ENCODE measurements at places on chromosomes 12 and 14.
A peak's percentile ranks its signal among the peaks of the same experiment; 100 is the strongest.

GRCh38 chr14:77022236-77022852 lies 6.2 kb downstream of the IRF2BPL start:
- peak; percentile 59 for ATAC-seq

GRCh38 chr14:92507174-92507768 lies 6.3 kb upstream of the RIN3 start:
- no peak for ATAC-seq

- no peak for ATAC-seq
Observed at GRCh38 chr12:84480803-84481202, 431.8 kb downstream of the SLC6A15 start.

DNA sequence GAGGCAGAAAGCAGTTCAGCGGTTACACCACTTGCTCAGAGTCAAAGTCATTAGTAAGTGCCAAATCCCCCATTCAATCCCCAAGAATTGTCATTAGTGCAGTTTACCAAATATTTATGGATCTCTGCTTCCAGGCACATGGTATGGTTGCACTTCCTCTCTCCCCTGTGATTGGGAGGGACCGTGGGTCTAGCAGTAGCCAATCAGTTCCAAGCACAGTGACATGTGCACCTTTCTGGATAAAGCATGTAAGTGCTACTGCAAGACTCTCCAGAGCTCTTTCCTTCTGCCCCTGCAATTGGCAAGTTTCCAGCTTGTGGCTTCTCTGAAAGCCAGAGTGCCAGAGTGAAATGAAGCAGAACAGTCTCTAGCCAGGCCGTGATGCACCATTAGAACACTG lies 85.3 kb upstream of the FLRT2 start:
- no peak for ATAC-seq
